ENCODE measurements at places on chromosomes 3 and 15. TPM values are rescaled to one million over a fixed set of nuclear protein-coding genes. Genes with fewer than 3 reads are reported as not detected.

Gene HGD
- 72.0 TPM for total RNA-seq

Gene THAP10
- total RNA-seq, result 3.5 TPM

Gene PLSCR4
- total RNA-seq, result 33.0 TPM

Gene EBLN2
- 4.5 TPM for total RNA-seq

Gene GXYLT2
- 3.8 TPM for total RNA-seq

Gene SLC12A8
- 29.1 TPM for total RNA-seq

Gene IL20RB
- total RNA-seq, result 0.79 TPM

Gene BOC
- total RNA-seq, result 22.2 TPM

Gene ANKUB1
- not detected for total RNA-seq

Gene STRIT1
- total RNA-seq, result not detected

Gene SEMA6D
- total RNA-seq, result 16.9 TPM

Gene COX5A
- 150 TPM for total RNA-seq

Gene OR5K2
- total RNA-seq, result not detected

Gene CACNA2D3
- total RNA-seq, result 11.2 TPM

Gene KLF15
- total RNA-seq, result 22.9 TPM

Gene CNTN6
- total RNA-seq, result 0.25 TPM

Gene VEPH1
- 17.8 TPM for total RNA-seq

Gene HESX1
- 0.79 TPM for total RNA-seq

Gene ARL13B
- 12.5 TPM for total RNA-seq

Gene EXOSC7
- total RNA-seq, result 43.8 TPM

Gene LSMEM2
- 0.22 TPM for total RNA-seq

Gene TNFAIP8L3
- total RNA-seq, result 8.9 TPM

Gene CORO2B
- total RNA-seq, result 7.9 TPM

Gene ZNF80
- total RNA-seq, result 0.28 TPM

Gene SLC12A1
- 201 TPM for total RNA-seq

Gene SNRPN
- total RNA-seq, result 134 TPM

Gene STAC
- total RNA-seq, result 6.2 TPM

Gene LSM3
- total RNA-seq, result 11.9 TPM

Gene SPRED1
- 36.2 TPM for total RNA-seq

Gene GOLGA6B
- total RNA-seq, result not detected

Gene NR1I2
- 0.38 TPM for total RNA-seq

Gene DISP2
- 0.69 TPM for total RNA-seq

Gene SLC2A2
- 12.6 TPM for total RNA-seq

Gene HCN4
- total RNA-seq, result 0.50 TPM

Gene ZCWPW2
- 2.0 TPM for total RNA-seq

Gene DOCK3
- total RNA-seq, result 0.54 TPM

Gene GOLGA8F
- not detected for total RNA-seq

Gene MKRN3
- not detected for total RNA-seq

Gene FANCD2OS
- not detected for total RNA-seq

Gene GOLGA8S
- 0.60 TPM for total RNA-seq

Gene ALDH1L1
- total RNA-seq, result 60.0 TPM

Gene ALS2CL
- 78.9 TPM for total RNA-seq

Gene C3orf49
- not detected for total RNA-seq

Gene CNTN4
- 13.4 TPM for total RNA-seq

Gene PLAAT1
- total RNA-seq, result 0.72 TPM

Gene ARRDC4
- total RNA-seq, result 48.7 TPM

Gene ISG20
- total RNA-seq, result 25.5 TPM

Gene LRRC15
- total RNA-seq, result 0.63 TPM

Gene TIMP4
- total RNA-seq, result 7.6 TPM

Gene AMOTL2
- 83.5 TPM for total RNA-seq

Measured in kidney (tissue), 22 donors.